ENCODE measurements at places on chromosomes 6 and 20.

GRCh38 chr20:8912096-8912495 is 156.8 kb upstream of the PLCB4 start:
- DNase-seq = no peak

DNA sequence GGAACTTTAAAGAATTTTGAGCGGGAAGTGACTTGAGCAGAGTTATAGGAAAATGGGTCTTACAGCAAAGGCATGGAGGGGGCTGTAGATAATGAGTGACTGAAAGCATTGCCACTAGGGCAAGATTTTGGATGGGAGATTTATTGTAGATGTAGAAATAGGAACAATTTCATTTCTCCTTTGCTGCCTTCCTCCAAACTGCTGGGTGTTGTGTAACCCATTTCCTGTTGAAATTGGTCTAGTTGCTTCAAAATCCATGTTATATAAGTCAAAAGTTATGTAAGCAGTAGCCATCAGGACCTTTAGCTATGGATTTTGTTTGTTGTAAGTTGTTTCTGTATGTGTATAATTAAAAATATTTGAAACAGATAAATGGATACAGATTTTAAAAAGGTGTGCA is 11.1 kb downstream of the YWHAB start:
- DNase-seq = no peak

DNA sequence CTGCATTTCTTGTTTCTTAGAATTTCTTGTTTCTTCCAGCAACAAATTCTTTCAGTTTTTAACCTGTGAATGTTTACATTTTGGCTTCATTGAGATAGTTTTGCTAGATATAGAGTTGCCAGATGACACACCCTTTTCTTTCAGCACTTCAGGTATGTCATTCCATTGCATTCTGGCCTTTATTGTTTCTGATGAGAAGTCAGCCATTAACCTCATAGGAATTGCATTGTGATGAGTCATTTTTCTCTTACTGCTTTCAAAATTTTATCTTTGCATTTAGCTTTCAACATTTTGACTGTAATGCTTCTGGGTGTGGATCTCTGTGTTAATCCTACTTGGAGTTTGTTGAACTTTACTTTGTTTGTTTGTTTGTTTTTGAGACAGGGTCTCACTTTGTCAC is 440.3 kb upstream of the HS3ST5 start:
- DNase-seq = no peak

- no peak for DNase-seq
These were observed 115.3 kb upstream of the TRAF3IP2 start for GRCh38 chr6:111720931-111721496.

DNA sequence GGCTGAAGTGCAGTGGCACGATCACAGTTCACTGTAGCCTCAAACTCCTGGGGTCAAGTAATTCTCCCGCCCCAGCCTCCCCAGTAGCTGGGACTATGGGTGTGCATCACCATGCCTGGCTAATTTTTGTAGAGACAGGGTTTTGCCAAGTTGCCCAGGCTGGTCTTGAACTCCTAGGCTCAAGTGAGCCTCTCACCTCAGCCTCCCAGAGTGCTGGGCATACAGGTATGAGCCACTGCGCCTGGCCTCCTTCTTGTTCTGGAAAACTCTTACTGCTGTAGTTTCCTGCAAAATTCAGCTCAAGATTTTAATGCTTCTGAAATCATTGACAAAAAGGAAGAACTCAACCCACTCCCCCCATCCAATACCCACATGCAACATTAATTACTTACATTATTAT is 21.9 kb upstream of the KCNG1 start:
- DNase-seq = no peak

DNA sequence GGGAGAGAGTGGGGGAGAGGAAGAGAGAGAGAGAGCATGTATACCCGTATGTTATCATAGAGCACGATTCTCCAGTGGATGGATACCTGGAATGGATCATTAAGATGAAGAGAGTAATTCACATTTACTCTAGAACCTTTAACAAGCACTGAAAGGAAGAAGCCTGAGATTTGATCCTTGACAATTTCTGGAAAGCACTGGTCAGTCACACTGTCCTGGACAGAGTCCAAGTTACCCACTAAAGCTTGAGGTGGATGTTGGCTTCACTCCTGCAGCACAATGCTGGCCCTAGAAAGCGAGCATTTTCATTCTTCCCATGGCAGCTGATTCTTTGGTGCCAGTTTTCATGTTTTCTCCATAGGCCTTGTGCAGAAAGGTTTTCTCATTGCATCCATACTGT is 25.6 kb downstream of the NFYA start:
- no peak for DNase-seq

GRCh38 chr20:49590163-49591017 is 22.5 kb upstream of the PTGIS start:
- no peak for DNase-seq

- no peak for DNase-seq
These were observed 11.7 kb downstream of the MMP24 start for GRCh38 chr20:35238170-35238569.

GRCh38 chr20:45052698-45053429 is 48.1 kb downstream of the KCNS1 start:
- no peak for DNase-seq

DNA sequence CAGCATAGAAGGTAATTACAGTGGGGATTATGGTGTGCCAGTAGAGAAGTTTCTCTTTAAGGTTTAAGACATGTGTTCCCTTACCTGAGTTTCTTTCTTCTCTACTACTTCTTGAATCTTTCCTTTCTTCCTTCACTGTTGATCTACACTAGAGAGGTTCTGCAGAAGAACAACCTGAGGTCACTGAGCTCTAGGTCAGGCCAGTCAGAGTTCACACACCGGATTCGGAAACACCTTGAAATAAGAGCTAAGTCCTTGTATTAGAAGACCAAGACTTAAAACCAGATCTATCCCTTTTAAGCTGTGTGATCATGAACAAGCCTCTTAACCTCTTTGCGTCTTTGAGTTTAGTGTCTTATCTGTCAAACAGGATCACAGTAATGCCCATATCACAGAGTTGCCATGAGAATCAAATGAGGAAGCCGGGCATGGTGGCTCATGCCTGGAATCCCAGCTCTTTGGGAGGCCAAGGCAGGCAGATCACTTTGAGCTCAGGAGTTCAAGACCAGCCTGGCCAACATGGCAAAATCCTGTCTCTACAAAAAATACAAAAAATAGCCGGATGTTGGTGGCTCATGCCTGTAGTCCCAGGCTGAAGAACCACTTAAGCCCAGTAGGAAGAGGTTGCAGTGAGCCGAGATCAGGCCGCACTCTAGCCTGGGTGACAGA is 22.0 kb upstream of the TGM3 start:
- DNase-seq = no peak

DNA sequence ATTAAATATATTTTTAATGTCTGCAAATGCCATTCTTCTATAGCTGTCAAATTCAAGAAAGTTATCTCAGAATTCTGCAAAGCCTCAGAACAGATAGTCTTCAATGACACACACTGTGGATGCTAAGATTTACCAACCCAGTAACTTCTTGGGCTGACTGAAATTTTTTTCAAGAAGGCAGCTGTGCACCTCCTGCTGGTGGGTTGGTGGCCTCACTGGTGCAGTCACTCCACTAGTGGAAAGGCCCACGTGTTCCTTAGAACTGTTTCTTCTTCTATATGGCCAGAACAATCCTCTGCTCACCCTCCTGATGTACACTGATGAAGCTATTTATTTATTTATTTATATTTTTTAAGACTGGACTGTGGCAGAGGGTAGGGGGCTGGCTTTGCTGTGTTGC is 28.1 kb upstream of the MTCL3 start:
- peak; percentile 11 for DNase-seq

DNA sequence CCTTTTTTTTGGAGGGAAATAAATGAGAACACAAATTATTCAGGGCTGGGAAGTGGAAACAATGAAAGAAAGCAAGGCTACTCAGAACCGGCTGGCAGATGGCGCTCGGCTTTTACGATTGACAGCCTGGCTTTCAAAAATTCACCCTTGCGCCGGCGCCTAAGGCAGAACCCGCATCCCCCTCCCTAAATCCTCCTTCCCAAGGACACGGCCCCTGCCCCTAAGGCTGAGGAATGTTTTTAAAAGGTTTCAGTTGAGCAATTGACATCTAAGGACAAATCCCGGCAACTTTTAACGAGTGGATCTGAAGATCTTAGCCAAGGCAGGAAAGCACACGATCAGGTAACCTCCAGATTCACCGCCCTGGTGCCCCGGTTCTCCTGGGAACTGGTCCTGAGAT is 16.3 kb downstream of the GNAS start:
- peak; percentile 33 for DNase-seq

DNA sequence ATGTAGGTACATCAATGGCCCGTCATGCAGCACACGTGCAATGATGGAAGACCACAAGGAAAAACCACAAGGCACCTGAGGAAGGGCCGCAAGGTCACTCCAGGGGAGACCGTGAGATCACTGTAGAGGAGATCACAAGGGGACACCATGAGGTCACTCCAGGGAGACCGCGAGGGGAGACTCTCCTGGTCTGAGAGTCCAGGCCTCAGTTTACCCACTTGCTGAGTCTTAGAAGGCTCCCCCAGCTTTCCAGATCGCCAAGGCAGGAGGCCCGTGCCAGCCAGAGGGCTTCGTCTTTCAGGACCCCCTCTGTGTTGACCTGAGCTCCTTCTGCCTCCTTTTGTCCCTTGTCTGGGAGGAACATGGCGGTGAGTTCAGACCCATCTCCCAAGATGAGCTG is 232.2 kb downstream of the ERMARD start:
- DNase-seq = no peak
